Motor neuron (in vitro differentiated cells): ENCODE measurements at places on chromosomes 7 and 10.

GRCh38 chr7:129531721-129532120 lies 29.4 kb downstream of the SMKR1 start:
- no peak for ATAC-seq

GRCh38 chr10:118207470-118208007 lies 134.6 kb downstream of the FAM204A start:
- no peak for ATAC-seq

DNA sequence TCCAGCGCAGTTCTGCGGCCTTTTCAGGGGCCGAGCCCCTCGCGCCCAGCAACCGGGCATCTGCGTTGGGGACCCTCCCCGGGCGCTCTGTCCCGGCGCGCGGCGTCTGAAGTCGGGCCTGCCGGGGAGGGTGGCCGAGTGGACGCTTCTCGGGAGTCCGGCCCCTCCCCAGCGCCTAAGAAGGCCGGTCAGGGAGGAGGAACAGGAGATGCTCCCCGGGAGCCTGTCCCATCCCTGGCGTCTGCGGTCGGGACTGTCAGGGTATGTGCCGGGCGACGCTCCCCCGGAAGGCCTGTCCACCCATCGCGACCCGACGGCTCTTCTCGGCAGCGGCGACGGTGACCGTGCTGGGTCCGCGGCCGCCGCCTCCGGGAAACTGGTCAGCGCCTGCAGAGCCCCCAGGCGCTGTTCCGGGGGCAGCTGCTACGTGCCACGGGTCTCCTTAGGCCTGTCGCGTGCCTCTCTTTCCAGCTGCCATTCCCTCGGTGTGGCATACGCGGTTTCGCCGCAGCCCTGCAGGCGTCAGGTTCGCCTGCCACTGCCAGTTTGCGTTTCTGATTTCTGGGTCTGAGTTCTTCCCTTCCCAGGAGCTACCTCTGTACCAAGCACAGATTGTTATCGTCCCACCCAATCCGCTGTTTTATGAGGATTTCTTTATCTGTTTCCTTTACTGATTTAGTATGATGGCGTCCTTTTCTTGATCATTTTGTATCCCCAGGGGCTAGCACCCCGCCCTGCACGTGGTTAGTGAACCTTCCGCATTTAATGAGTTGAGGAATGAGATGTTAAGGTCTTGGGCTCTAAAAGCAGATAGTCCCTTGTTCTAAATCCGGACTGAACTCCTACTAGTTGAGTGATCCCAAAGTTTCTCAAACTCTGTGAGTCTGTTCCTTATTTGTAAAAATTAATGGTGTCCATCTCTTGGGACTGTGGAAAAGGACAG lies 782 bp downstream of the IFIT5 start:
- peak; percentile 72 for ATAC-seq

DNA sequence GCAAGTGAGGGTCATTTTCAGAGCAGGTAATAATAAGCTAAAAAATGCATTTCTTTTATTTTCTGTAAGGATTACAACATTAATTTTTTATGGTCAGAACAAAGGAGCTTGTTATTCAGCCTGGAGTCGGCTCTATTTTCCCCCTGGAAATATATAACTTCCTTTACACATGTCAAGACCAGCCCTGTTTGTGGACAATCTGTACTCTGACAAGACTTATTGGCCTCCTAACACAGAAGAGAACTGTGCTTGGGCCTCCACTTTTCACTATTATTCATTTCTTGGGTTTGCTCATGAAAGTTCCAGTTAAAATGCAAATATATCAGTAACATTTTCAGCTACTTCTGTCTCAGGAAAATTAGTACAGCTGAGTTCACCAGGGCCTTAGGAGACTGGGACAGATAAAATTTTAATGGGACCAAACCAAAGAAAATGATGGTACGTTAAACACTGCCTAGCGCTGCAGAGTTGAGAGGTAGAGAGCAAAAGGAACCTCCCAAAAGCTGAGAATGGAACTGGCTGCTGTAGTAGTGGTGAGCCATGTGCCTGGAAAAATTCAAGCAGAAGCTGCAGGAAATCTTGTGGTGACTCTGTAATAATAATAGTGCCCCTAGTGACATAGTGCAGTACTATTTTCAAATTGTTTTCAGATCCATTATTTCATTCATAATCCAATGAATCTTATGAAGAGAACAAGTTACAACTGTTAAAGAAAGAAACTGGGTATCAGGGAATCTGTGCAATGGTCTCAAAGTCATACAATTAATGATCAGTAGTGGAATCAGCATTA lies 227.2 kb upstream of the KIAA1217 start:
- ATAC-seq, result no peak

DNA sequence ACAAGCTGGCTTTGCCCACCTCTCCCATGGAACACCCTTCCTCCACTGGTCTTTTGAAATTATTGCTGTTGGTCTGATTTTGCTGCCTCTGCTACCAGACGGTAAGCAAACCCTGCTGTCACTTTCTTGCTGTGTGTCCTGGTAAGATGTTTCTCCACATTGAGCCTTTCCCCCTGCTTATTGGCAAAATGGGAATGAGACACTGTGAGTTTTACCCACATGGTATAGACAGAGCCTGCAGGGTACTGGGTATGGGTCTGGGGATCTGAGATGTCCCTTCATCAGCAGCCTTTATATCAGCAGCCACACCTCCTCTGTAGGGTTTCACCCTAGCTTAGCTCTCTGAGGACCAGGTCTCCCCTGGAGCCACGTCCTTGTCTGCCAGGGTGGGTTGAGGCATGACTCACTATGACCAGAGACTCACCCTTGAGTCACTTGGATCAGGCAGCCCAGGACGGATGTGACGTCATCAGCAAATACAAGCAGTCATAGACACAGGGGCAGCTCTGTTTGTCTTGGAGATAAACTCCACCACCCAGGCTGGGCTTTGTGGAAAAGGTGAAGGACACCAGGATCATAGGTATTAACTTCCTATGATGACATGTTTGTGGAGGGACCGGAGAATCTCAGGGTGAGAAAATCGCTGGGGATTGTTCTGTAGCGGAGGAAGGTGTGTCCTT lies 17.9 kb upstream of the BAIAP2L1 start:
- peak; percentile 63 for ATAC-seq

GRCh38 chr10:49354593-49354992 lies 41.3 kb downstream of the DRGX start:
- ATAC-seq, result no peak

GRCh38 chr7:156104501-156105336 lies 292.5 kb upstream of the SHH start:
- no peak for ATAC-seq
